CD8-positive, alpha-beta memory T cell (primary cell): ENCODE measurements at places on chromosomes 13 and 19. TPM values are rescaled to one million over a fixed set of nuclear protein-coding genes. Genes with fewer than 3 reads are reported as not detected.
A peak's percentile ranks its signal among the peaks of the same experiment; 100 is the strongest.

GRCh38 chr13:37981932-37982331, 112.4 kb upstream of the TRPC4 start:
- no peak for DNase-seq

DNA sequence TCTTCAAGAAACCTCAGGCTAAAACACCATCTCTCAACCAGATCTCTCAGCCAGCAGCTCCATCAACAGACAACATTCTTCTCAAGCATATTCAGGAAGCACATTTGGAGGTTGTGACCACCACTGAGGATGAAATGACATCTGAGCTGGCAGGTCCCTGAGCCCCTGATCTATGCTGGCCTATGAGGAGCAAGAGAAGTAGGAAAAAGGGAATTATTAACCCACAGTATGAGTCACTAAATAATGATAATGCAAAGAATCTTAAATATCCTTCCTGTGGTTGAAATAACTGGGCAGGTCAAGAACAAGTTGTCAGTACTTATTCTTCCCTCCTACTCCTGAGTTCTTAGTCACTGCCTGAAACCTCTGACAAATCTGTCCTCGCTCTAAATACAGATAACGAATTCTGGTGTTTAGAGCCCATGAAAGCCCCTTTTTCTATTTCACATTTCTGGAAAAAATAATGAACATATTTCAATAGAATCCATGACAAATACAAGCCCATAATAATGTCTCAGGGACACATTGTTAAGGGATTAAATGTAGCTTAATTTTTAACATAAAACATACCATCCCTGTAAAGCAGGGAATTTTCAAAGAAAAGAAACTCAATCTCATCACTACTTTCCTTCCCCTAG, 225.8 kb upstream of the IRS2 start:
- DNase-seq, result no peak

- peak; percentile 63 for DNase-seq
These were observed 8.6 kb downstream of the C19orf25 start for GRCh38 chr19:1470305-1471009.

- no peak for DNase-seq
These were observed 18.2 kb downstream of the ZNF507 start for GRCh38 chr19:32363632-32364031.

- DNase-seq, result no peak
These were observed 88.8 kb upstream of the MAB21L1 start for GRCh38 chr13:35565273-35565672.

DNA sequence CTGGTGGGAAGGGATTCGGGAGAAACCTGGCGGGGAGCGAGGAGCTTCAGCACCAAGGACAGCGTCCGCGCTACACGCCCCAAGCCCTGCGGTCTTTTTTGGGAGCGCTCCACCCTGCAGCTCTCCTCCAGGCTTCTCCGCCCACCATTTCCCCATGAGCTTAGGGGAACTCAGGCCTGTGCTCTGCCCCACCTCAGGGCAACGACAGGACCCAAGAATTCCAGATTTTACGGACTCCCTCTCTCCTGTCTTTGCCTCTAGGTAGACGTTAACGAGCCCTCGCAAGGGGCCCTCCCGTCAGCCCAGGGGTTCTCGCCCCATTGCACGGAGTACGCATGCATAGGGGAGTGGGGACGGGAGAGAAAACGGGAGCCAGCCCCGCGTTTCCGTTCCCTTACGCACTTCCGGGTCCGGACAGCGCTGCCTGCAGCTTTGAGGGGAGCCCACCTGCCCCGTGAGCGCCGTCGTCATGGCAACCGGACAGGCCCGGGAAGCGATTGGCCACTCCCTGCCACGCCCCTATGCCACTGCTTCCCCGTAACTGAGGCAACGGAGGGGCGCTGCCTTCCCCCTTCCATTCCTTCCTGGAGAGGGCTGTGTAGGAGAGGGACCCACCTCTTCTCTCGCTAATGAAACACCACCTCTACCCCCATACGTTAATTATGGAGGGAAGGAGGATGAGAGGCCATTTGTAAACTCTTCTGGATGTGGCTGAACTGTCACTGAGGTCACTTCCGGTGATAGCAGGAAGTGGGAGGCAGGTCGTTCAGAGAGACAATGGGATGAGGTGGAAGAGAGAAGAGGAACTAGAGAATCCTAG, 20.8 kb downstream of the NOVA2 start:
- peak; percentile 5 for DNase-seq

GRCh38 chr13:68234274-68234673, 1004.1 kb upstream of the PCDH9 start:
- DNase-seq, result no peak

- no peak for DNase-seq
These were observed 9.7 kb upstream of the DPRX start for GRCh38 chr19:53621885-53622740.

DNA sequence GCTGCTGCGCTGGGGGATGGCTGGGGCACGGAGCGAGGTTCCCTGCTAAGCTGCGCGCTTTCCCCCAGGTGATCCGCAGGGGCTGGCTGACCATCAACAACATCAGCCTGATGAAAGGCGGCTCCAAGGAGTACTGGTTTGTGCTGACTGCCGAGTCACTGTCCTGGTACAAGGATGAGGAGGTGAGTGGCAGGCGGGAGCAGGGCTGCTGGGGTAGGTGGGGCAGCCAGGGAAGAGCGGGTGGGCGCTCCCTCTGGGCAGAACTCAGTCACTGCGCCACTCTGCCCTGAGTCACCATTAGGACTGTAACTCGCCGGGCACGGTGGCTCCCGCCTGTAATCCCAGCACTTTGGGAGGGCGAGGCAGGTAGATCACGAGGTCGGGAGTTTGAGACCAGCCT, 23.8 kb downstream of the TMED1 start:
- DNase-seq, result no peak

GRCh38 chr19:18657590-18658365, 20.9 kb downstream of the KLHL26 start:
- no peak for DNase-seq

DNA sequence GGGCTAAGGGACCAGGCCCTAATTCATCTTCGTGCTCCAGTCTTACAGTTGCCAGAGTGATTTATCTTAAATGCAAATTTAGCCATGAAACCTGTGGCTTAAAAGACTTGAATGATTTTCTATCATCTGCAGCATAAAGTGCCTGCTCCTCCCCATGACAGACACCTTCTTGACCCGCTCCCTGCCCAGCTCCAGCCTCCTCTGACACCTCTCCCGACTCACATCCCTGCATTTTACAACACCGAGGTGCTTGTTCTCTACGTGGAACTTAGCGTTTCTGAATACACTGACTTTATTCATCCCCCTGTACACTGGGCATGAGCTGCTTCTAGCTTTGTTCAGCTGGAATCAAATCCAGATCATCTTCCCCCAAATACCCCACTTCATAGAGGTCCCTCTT, 128.7 kb upstream of the MYO16 start:
- no peak for DNase-seq

GRCh38 chr13:64028551-64028950, 2612.9 kb upstream of the PCDH20 start:
- no peak for DNase-seq

NKPD1 gene
- 0.20 TPM for polyA plus RNA-seq

SKA3 gene
- not detected for polyA plus RNA-seq

CAPN12 gene
- polyA plus RNA-seq, result 19.5 TPM

PNMA8C gene
- polyA plus RNA-seq, result not detected

EML2 gene
- 18.8 TPM for polyA plus RNA-seq

PVR gene
- 0.56 TPM for polyA plus RNA-seq

SMIM17 gene
- not detected for polyA plus RNA-seq
